Activated naive CD4-positive, alpha-beta T cell (primary cell): ENCODE measurements at places on chromosomes 11 and 22.
A peak's percentile ranks its signal among the peaks of the same experiment; 100 is the strongest.

GRCh38 chr11:92751594-92751993 is 217.9 kb upstream of the MTNR1B start:
- no peak for DNase-seq

DNA sequence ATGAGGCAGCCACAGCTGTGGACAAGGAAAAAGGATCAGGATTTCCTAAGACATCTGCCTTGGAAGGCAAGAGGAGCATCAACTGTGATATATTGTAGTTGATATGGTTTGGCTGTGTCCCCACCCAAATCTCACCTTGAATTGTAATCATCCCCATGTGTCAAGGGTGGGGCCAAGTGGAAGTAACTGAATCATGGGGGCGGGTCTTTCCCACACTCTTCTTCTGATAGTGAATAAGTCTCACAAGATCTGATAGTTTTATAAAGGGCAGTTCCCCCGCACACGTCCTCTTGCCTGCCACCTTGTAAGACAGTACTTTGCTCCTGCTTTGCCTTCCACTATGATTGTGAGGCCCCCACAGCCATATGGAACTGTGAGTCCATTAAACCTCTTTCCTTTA is 10.2 kb downstream of the RIC8A start:
- DNase-seq: no peak

- no peak for DNase-seq
These were observed at the start of gene MPZL2 for GRCh38 chr11:118263695-118264568. Gene MPZL2, minus strand, starts transcription at chr11:118264297. Its CDS starts 144 bp downstream, at chr11:118264153.

DNA sequence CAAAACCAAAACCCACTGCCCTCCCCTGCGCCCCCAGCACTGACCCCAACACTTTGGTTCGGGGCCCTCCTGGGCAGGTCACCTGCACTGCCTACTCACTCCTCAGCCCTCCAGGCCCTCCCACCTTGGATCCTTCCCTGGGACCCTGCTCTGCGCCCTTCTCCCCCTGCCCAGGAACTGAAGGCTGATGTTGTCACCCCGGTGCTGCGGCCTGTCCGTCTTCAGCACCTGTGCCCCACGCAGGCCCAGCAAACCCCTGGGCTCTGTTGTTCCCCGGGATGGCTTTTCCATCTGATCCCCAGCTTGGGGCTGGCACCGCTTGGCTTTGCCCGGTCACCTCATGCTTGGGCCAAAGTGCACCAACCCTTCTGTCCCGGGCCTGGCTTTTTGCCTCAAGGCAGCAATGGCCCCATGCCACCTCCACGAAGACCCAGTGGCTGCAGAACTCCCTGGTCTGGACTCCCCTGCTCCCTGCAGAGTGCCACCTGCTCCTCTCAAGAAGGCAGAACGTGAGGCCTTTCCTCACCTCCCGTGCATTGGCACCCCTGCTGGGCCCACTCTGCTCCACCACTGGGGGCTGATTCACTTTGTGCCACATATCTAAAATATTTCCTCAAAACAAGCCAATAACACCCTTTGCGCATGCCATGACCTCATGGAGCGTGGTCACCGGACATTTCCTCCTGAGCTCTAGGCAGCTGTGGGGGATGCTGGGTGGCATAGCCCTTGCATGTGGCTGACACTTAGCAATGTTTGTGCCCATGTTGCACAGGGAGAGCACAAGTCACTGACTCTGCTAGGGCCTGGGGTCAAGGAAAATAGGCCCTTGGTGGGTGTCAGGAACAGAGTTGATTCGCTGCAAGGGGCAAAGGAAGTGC is 8.8 kb downstream of the PPM1F start:
- no peak for DNase-seq

DNA sequence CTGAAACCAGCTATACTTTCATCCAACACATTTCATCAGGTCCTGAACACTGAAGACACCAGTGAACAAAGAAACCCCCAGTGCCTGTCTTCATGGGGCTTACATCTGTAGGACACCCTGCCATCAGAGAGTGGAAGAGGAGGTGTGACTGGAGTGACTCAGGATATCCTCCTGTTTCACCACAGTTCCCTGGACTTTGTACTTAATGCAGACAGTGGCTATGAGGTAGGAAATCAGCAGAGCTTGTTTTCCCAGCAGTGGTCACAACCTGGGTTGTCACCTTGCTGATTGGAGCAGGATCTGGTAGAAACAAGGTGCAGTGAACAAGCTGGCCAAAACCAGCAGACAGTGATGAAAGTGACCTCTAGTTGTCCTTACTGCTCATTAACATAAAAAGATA is 128.8 kb downstream of the KIRREL3 start:
- DNase-seq: no peak

- no peak for DNase-seq
These were observed 125.7 kb downstream of the KCNQ1OT1 start for GRCh38 chr11:2574043-2574552.

DNA sequence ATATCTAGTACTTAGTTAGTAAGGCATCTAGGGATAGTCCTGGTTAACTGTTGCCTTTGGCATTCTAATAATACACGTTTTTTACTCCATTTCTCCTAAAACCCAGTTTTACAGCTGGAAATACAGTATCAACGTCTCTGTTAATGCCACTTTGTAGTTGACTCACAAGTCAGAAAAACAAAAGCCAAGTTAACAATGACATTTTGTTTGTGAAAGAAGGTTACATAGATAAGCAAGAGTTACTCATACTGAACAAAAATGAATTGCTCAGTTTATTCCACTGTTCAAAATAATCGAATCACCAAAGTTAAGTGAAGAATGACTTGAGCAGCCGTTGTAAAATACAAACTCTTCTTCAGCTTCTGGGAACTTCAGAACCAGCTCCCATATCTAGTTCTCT is 540.3 kb downstream of the ETS1 start:
- DNase-seq: no peak

GRCh38 chr11:72287293-72287692 is 43.3 kb upstream of the PHOX2A start:
- no peak for DNase-seq

GRCh38 chr22:45285263-45286058 is 712 bp downstream of the UPK3A start:
- DNase-seq: no peak

DNA sequence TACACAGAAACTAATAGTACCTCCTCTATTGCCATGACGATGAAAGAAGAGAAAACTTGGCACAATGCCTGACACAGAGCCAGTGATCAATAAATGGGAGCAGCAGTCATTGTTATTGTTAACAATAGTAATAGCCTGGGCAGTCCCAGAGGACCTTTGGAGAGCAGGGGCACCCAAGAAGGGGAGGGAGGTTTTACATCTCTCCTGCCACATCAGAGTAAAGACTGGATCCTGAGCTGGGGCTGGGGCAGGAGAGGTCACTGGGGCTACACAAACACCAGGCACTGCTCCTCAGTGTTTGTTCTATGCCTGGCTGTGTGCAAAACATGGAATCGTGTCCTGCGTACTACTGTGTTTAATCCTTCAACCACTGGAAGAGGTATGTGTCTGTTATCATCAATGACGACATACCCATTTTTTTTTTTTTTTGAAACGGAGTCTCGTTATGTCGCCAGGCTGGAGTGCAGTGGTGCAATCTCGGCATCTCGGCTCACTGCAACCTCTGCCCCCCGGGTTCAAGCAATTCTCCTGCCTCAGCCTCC is 25.0 kb upstream of the CREB3L1 start:
- no peak for DNase-seq

DNA sequence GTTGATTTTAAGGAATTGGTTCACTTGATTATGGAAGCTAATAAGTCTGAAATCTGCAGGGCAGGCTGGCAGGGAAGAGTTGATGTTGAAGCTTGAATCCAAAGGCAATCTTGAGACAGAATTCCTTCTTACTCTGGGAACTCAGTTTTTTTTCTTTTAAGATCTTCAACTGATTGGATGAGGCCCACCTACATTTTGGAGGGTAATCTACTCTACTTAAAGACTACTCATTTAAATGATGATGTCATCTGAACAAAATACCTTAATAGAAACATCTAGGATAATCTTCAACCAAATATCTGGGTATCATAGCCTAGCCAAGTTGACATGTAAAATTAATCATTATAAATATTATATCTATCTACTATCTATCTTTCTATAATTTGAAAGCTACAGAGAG is 163.2 kb downstream of the PGR start:
- no peak for DNase-seq

GRCh38 chr11:65109231-65110198 is 2.2 kb upstream of the TM7SF2 start:
- DNase-seq: no peak

DNA sequence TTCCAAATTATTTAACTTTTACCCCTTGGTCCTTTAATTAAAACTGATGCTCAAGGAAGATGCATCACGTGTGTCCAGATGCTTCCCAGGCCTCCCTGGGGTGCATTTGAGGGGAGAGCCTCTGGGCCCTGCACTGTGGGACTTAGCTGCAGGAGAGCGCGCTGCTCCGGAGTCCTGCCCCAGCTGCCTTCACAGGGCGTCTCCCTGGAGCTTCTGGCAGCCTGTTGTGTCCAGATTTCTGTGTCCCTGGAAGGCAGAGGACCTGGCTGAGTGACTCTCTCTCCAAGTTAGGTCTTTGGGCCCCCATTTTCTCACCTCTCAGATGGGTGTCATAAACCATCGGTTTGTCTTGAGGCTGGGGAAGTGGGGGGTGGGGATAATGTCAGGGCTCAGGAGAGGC is 3.0 kb downstream of the ARHGAP8 start:
- DNase-seq: no peak

DNA sequence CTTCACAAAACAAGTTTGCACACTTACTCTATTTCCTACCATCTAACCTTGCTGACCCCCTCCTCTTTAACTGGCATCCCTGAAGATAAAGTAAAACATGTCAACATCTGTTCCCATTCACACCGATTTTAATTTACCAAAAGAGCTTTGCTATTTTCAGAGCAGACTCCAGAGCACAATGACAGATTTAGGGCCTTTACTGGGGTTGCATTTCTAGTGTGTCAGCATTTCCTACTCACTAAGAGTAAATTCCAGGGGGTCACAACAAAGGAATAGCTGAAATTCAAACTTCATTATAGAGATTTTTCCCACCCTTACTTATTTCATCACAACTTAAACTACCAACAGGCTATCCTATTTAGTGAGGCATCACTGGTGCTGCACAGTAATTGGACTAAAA is 60.8 kb downstream of the SOX6 start:
- DNase-seq: no peak

- DNase-seq: peak; percentile 90
These were observed at the start of gene BRMS1 for GRCh38 chr11:66344550-66345315. Gene BRMS1, minus strand, starts transcription at chr11:66345104. Its CDS starts 2,870 bp downstream, at chr11:66342234.

DNA sequence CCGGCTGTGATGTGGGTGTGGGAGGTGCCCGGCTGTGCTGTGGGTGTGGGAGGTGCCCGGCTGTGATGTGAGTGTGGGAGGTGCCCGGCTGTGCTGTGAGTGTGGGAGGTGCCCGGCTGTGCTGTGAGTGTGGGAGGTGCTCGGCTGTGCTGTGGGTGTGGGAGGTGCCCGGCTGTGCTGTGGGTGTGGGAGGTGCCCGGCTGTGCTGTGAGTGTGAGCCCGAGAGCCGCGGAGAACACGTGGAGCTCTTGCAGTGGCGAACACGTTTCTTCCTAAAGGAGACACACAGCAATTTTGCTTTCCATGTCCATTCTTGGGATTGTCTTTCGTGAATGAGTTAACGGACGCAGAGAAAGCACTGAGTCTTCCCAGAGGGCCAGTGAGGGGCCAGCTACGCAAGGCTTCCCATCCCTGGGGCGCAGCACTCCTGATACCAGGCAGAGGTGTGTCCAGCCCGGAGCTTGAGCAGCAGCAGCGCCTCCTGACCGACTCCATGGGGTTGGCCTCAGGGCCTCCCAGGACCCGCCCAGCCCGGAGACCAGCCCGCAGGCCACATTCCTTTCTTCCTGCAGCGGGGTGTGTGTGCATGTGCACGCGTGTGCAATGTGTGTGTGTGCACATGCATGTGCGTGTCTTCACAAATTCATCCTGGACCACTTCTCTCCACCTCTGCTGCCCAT is 245.0 kb upstream of the B3GAT1 start:
- DNase-seq: no peak

GRCh38 chr22:49996119-49996517 is 16.4 kb downstream of the IL17REL start:
- no peak for DNase-seq

DNA sequence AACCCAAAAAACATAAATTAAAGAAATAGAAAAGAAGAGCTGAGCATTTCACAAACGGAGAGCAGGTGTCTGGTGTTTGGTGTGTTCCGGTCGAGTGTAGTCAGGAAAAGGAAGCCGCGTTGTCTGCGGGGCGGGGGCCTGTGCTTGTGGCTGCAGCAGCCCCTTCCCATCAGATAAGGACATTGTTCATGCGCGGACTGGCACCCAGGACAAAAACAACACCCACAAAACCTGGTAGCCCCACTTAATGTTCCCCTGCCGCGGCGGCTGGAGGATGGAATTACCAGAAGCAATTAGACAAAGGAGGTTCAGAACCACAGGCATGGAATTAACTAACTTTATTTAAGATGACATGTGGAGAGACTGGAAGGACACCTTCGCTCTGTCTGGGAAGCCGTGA is 29.9 kb downstream of the KRTAP5-5 start:
- DNase-seq: no peak

GRCh38 chr22:41772645-41773044 is 27.8 kb upstream of the CCDC134 start:
- no peak for DNase-seq

DNA sequence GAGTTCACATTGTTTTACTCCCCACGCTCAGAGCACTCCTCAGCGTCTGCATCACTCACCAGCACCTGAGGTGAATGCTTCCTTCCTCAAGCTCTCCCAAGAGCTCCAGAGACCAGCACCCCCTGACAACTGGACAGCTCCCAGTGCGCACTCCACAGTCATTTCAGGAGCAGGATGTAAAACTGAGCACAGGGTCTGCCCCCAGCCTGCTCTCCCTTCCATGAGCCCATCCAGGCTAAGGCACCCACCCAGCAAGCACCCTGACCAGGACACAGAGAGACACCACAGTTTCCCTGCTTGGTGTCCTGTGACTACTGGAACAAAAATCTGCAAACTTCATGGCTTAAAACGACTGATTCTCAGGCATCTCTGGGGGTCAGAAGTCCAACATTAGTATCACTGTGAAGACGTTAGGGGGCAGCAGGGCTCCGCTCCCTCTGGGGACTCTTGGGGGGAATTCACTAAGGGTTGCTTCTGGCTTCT is 3.3 kb downstream of the SCGB1D2 start:
- DNase-seq: no peak

DNA sequence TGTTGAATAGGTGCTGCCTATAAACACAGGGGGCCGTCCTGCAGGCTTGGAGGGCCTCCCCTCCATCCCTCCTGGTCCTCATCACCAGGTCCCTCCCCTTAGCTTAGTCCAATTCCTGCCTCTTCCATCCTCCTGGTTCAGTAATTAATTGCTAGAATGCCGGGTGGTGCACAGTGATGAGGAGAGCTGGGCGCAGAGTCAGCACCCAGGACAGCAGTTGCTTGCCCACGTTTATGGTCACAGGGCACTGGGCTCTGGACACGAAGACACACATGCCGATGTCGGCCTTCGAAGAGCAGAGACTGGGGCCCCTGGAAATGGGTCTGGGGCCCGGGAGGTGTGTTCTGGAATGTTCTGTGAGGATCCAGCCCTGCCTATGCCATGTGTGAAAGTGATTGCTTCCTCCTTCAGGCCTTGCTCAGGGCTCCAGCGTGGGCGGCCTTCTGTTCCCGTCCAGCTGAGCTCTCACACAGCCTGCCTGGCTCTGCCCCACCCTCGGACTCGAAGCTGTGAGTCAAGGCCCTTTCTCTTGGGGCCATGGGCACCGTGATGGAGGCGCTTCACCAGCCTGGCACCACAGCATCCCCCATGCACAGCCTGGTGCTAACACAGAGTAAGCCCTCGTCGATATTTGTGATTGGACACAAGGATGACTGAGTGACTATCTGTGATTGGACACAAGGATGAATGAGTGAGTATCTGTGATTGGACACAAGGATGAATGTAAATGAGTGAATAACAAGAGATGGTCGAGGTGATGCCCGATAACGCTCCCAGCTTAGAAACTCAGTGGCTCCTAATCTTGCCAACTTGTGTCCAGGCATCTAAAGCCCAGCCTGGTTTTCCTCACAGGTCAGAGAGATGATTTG is 884.7 kb downstream of the BRD1 start:
- DNase-seq: no peak
